ENCODE measurements at places on chromosomes 3 and 15.

- DNase-seq, result peak; percentile 15
Measured at GRCh38 chr15:89177633-89178306, 43.6 kb downstream of the RLBP1 start.

- no peak for DNase-seq
Measured at GRCh38 chr15:78422571-78423340, 15.3 kb upstream of the IREB2 start.

GRCh38 chr15:42121021-42121420 lies 26.7 kb upstream of the PLA2G4D start:
- no peak for DNase-seq

GRCh38 chr3:186869253-186870100 lies 27.0 kb downstream of the ADIPOQ start:
- no peak for DNase-seq

- no peak for DNase-seq
Measured at GRCh38 chr3:58991026-58991425, 58.8 kb downstream of the CFAP20DC start.

- no peak for DNase-seq
Measured at GRCh38 chr3:35602395-35602936, 36.9 kb upstream of the ARPP21 start.

DNA sequence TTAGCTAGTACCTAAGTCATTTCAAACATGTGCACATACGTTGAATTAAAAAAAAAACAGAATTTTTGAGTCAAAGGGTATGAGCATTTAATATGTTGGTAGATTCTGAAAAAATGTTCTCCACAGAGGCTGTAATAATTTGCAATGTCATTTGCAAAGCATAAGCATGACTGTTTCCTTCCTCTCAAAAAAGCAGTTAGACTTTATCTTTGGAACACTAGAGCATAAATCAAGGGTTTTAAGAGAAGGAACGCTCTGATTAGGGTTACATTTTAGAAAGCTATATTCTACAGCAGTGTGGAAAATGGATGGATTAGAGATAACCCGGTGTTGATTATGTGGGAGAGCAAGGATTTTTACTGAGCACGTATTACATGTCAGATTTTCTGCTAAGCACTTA lies 193.7 kb downstream of the WDR72 start:
- DNase-seq, result no peak

DNA sequence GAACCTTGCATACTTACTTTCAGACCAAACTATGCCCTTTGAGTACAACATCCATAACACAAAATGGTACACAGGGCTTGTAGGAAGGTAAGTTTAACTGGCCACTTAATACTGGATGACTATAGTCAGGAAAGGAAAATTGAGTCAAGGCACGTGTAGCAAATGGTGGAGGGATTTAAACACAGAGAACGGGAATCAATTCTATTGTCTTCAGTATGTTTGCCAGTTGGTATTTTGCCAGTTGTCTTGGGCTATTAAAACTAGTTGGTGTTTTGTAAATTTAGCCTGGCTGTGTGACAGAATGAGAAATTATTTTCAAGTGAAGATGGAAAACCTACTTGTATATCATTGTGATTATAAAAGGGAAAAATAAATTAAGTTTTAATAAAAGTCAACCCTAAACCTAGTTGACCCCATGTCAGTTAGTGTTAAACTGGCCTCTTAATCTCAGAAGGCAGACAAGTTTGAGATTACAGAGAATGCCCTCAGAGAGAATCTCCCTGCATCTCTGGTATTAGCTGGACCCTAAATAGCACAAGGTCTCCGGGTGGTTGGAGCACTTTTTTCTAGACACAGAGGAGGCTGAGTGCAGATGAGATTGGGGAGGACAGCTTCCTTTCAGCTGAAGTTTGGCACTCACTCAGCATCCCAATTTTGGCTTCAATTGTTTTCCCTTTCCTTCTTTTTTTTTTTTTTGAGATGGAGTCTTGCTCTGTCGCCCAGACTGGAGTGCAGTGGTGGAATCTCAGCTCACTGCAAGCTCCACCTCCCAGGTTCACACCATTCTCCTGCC lies 91.2 kb downstream of the MB21D2 start:
- DNase-seq, result no peak

DNA sequence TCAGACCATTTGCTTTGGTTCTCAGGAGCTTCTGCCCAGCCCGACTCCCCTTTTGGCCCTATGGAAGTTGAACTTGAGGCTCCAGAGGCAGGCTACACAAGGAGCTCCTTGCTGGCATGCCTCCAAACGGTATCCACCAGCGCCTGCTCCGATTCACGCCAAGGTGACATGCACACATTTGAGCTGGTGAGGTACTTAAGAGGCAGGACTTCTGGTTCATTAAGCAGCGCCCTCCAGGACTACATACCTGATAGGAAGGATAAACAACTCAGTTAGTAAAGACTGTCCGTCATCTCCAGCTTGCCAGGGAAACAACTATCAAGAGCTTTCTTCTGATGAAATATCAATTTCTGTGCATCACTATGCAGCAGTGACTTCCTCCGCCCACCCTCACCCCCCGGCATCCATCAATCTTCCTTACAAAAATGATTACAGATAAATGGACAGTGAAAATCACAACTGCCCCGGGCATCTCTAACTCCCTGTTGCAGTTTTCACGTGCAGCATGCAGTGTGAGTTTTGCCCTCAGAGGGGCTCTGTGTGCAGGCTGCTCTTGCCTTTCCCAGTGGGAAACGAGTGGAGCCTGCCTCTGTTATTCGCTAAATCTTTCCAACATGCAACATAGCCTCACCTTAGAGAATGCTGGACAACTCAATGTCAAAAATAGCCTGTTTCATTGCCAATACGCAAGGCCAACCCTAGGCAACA lies 122.9 kb downstream of the ARRDC4 start:
- no peak for DNase-seq

DNA sequence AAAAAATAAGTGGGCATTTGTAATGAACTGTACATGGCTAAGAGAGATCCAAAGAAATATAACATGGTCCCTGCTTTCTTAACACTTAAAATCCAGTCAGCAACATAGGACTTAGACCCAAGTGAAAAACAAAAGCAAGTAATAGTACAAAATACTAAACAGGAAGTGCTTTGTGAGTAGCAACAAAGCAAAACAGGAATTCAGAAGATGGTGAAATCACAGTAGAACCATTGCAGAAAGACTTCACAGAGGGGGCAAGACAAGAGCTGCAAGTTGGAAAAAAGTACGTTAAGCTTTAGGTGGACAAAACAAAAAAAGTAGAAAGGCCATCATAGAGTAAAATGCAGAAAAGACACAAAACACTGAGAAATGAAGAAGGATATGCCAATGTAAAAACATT lies 116.0 kb downstream of the TBC1D5 start:
- no peak for DNase-seq

GRCh38 chr15:45555934-45556608 lies 31.1 kb upstream of the BLOC1S6 start:
- no peak for DNase-seq

- no peak for DNase-seq
Measured at GRCh38 chr3:171557173-171557572, 97.0 kb upstream of the TNIK start.

GRCh38 chr15:33047077-33047476 lies 147.4 kb downstream of the FMN1 start:
- no peak for DNase-seq

DNA sequence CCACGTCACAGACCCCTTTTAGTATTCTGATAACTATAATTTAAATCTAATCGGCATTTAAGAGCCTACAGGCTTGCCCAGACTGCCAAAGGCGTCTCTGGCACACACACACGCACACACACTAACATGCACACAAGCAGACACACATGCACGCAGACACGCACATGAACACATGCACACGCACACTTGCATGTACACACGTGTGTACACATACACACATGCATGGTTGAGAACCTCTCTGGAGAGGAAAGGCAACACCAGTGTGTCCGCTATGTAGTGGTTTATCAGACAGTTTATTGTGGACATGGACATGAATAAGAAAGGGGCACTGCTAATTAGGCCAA lies 102.1 kb downstream of the FBLN2 start:
- DNase-seq, result no peak

GRCh38 chr3:174068035-174068434 lies 670.5 kb downstream of the NLGN1 start:
- no peak for DNase-seq

- DNase-seq, result no peak
Measured at GRCh38 chr3:19293295-19293694, 145.0 kb downstream of the KCNH8 start.

GRCh38 chr3:94019659-94020058 lies 8.7 kb downstream of the STX19 start:
- no peak for DNase-seq

DNA sequence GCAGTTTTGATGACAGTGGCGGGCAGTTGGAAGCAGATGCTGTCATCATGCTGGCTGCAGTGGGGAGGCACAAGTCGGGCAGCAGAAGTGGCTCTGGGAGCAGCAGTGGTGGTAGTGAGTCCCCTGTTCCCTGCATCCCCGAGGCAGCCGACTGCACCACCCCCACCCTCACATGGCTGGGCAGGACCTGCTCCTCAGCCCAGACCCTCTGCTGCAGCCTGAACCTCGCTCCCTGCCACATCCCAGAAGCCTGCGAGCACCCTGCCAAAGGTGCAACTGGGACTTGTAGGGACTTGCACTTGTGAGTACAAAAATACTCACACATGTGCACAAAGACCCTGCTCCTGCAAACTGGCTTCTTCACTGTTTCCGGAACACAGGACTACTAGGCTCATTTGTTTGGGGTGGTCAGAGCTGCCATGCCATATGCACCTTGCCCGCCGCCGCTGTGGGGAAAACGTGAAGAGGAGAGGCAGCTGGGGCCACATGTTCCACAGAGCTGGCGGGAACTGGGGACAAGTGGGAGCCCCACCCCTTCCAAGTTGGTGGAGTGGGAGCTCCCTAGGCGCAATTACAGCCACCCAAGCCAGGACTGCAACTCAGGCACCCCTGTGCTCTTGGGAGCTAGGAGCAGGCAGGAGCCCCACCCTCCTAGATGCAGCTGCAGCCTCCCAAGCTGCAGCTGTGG lies 2.2 kb downstream of the JMJD7 start:
- DNase-seq, result no peak

DNA sequence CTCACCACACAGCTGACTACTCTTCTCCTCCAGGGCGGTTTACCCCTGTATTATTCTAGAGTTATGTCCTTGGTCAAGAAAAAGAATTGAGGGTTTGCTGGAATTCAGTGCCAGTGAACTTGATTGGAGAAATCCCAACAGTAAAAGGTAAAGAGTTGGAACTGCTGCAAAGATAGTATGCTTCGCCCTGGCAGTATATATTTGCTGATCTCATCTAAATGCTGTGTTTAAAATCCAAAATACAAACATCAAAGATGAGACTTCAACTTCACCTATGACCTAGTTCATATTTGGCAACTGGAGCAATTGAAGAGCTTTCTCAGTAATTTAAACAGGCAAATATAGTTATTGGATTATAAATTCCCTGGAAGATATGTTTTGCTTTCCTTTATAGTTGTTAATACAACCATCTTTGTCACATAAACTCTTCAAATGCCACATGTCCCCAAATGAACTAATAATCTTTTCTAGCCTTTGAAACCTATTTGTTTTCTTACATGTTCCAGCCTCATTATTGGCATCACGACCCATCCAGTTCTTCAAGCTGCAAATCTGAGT lies 6.5 kb downstream of the KCNH8 start:
- no peak for DNase-seq

- peak; percentile 42 for DNase-seq
Measured at GRCh38 chr3:72887705-72888545, at the start of gene GXYLT2. Gene GXYLT2, plus strand, starts transcription at chr3:72888046. Its CDS starts 188 bp downstream, at chr3:72888234.

DNA sequence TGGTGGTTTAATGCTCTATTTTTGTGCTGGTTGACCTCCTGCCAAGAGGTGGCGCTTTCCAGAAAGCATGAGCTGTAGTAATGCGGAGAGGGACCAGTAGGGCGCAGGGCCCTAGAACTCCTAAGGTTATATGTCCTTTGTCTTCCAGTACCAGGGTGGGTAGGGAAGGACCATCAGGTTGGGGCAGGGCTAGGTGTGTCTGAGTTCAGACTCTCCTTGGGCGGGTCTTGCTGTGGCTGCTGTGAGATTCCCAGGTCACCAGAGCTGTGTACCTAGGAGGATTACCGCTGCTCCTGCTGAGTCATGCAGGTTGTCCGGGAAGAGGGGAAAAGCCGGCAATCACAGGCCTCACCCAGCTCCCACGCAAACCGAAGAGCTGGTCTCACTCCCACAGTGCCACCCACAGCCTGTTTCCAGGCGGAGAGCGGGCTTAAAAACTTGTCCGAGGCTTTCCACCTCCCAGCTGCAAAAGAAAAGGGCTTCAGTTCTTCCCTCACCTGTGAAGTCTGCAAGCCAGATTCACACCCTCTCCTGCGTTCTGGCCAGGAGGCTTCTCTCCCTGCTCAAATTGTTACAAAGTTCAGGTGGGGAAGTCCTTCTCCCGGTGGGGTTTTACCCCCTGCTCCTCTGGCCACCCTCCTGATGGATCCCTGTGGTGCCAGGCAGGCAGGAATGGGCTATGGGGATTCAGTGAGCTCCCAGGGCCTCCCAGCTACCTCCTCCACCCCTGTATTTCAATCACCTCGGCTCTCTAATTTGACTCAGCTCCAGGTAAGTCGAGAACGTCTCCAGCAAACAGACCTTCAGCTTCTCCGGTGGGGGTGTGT lies 37.7 kb upstream of the BCHE start:
- no peak for DNase-seq

- DNase-seq, result no peak
Measured at GRCh38 chr15:32122013-32122412, 91.7 kb downstream of the CHRNA7 start.

- DNase-seq, result no peak
Measured at GRCh38 chr3:97106652-97106989, 292.2 kb downstream of the EPHA6 start.

DNA sequence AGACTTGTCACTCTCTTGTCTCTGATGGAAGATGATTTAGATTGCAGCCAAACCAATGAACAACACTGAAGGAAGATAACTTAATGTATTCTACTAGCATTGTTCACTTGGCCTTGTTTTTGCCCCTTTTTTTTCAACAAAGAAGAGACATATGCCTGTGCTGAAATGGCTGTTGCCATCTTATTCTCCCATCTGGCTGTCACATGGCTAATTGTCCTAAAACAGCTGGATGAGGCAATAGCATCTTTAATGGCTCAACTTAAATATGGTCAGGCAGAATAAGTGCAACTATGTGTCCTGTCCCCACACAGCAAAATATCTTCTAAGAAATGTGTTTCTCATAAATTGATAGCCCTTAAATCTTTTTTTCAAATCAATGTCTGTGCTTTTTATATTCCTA lies 576.9 kb downstream of the TUSC7 start:
- no peak for DNase-seq

GRCh38 chr3:16427103-16427965 lies 86.2 kb downstream of the RFTN1 start:
- DNase-seq, result no peak

DNA sequence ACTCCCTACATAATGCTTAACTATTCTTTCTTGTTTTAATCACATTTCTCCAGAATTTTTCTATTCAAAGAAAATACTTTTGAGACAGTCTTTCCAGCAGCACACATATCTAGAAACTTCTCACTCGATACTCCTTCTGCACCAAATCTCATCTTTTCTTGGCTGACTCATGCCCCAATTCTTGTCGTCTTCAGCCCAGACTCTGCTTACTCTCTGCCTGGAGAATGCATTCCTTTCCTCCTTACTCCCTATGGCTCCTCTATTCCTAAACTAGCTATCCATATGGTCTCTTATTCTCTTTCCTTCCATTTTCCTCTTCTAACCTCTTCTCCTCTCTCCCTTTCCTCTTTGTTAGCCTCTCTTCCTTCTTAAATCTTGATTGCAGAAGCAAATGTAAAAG lies 158.7 kb downstream of the GBE1 start:
- DNase-seq, result no peak

All from NCI-H1930 (cell line).